Suprapubic skin (tissue), 4 donors: ENCODE measurements at places on chromosomes 2 and 18. TPM values are rescaled to one million over a fixed set of nuclear protein-coding genes. Genes with fewer than 3 reads are reported as not detected.

INHBB gene
- 12.1 TPM for total RNA-seq

SERPINB7 gene
- 24.1 TPM for total RNA-seq

- DNase-seq: no peak
Observed at GRCh38 chr2:60046529-60046928, 506.9 kb downstream of the BCL11A start.

DNA sequence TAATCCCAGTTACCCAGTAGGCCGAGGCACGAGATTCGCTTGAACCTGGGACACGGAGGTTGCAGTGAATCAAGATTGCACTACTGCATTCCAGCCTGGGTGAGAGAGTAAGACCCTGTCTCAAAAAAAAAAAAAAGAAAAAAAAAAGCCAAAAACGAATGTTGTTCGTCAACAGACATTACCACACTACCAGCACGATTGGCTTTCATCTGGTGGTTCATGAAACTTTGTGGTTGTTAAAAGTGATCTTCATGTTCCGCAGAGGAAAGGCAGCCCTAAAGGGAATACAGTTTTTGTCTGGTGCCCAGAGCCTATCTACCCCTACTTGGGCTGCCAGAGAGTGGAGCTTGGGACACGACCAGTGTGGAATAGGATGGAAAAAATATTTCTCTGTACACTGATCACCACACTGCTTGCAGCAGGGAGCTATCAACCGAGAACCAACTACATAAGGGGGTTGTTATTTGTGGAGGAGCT is 13.6 kb upstream of the CXCR4 start:
- DNase-seq: no peak
